GM12892 (cell line): ENCODE measurements at places on chromosomes 5 and 9.

DNA sequence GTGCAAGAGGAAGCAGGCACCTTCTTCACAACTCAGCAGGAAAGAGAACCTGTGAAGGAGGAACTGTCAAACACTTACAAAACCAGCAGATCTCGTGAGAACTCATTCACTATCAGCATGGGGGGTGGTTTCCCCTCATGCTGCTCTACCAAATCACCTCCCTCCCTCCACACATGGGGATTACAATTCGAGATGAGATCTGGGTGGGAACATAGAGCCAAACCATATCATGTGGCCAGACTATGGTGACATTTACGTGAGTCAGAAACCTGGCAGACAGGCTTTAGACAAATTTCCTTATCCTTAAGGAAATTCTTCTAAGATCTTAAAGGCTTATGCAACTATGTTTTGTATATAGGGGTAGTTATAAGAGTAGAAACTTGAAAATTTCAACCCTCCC is 8.7 kb upstream of the AOPEP start:
- no peak for DNase-seq

DNA sequence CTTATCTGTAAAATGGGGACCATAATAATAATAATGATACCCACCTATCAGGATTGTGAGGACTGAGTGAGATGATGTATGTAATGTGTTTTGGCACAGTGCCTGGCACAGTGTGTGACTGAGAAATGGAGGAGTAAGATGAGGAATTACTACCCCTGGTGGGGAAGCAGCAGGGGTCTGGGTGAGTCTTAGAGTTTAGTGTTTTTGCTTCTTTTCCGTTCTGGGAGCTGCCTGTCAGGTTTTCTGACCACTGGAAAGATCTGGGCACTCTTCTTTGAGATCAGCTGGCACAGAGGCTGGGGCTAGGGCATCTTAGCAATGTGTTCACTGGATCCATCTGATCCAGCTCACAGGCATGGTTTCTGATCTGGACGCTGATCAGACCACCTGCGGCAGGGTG is 8.5 kb downstream of the LCP2 start:
- DNase-seq = no peak

- no peak for DNase-seq
Measured at GRCh38 chr5:124888622-124889485, 142.4 kb upstream of the ZNF608 start.

GRCh38 chr5:1249366-1250280 is 24.4 kb downstream of the SLC6A18 start:
- no peak for DNase-seq

- no peak for DNase-seq
Measured at GRCh38 chr5:133839721-133840120, 128.7 kb downstream of the C5orf15 start.

DNA sequence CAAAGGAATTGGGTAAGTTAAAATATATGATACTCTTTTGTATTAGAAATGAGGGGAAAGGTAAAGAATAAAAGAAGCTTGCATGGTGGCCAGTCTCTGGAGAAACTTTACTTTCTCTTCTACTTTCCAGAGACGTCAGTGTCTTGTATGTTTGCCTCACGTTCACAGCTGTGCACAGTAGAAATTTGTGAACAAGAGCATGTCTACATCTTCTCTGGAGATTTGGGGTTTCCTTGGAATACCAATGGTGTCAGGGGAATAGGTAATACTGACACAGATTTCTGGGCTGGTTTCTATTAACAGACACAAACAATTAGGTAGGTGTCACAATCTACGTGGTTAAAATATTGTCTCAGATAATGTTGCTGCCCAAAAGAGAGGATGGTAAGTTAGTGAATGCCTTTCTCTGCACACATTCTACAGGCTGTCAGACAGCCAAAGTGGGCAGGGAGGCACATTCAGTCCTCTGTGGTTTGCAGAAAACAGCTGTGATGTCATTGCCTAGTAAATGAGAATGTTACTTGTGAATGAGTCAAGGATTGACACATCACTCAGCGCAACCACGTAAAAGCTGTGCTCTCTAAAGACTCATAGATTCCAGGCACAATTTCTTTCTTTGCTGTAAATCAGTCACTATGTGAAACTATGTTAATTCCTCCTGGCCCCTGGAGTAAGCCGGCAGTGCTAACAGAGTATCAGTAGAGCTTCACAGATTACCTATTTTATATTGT is 397.1 kb downstream of the MAN2A1 start:
- no peak for DNase-seq

GRCh38 chr5:65779643-65780042 is 57.6 kb downstream of the NLN start:
- DNase-seq = no peak
